ENCODE measurements at places on chromosomes 4 and X.

DNA sequence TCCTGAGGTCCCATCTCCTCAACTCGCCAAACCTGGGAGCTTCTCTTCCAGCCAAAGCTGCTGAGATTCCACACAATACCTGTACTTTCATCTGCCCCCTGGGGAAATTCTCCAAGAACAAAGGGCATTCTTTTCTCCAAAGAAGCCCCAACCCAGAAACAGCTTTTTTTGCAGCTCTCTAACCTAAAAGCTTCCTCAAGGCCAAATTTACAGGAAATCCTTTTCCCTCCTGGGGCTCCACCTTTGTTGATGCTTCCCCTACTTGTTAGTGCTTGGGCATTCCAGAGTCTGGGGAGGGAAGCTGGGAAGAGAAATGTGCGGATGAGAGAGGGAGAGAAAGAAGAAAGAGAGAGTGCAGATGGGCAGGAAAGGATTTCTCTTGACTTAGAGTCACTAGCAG, 24.3 kb downstream of the ZBTB33 start:
- no peak for DNase-seq

- DNase-seq = no peak
Observed at GRCh38 chr4:94238160-94238559, 30.5 kb downstream of the SMARCAD1 start.

GRCh38 chrX:115912372-115912897, 258.1 kb upstream of the AGTR2 start:
- DNase-seq = peak; percentile 47

DNA sequence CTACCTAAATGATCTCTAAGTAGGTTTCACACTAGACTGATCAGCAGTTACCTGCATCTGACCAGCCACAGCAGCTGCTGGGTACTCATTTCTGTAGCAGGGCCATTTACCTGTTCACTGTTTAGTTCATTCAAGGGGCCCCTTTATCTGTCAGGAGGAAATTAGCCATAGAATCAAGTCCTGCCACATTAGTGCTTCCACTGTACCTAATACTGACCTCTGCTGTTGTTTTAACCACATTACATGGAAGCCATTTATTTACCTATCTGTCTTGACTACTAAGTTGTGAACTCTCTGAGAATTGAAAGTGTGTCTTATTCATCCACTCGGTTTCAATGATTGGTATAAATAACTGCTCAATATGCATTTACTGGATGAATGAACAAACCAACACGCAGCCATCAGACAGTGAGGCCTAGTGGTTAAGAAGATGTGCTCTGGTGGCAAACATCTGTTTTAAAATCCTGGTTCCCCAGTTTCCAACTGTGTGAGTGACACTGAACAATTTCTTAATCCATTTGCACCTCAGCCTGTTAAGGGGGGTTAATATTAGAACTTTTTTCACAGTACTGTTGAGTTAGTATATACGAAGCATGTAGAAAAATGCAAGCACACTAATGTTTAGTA, 30.0 kb upstream of the ANXA5 start:
- DNase-seq = no peak

DNA sequence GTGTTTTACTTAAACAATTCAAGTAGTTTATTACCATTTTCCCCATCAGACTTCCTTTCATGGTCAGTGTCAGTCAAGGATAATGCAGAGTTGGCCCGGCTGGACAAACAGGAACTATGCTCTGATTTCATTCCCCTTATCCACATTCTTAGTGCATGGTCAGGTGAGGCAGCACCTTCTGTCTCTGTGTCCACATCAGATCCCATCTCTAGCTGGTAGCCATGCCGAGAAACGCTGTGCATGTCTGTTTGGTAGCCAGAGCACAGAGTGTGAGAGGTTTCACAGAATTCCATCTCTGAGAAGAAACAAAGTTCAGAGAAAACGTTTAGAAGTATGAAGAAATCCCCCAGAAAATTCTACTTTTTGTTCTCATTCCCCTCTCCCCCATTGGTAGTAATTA, 423.7 kb upstream of the TEX13C start:
- DNase-seq = no peak

DNA sequence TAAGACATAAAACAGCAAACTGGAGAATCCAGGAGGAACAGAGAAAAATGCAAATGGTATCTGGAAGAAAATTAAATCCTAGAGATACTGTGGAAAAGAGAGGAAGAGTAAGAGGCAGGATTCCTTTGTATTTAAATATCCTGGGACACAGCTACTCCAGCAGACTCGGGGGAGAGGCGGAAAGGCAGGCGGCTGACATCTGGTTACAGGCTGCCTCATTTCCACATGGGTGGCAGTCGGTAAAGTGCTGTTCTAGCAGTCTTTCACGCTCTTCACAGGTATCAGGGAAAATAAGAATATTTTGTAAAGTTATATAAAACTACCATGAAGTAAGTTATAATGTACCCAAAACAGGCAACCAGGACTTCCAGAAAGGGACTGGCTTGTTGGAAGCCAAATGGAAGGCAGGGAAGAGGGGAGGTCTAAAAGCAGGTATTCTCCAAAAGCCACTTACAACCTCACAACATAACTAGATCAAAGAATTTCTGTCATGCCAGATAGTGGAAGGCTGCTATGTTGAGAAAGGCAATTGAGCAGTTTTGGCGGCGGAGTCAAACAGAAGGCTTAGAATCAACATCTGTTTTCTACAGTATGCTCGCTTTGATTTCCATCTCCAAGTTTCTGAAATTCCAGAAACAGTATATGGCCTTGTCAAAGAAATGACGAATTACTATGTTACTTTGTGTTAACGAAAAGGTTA, 1.3 kb upstream of the TIGD2 start:
- DNase-seq = peak; percentile 54

DNA sequence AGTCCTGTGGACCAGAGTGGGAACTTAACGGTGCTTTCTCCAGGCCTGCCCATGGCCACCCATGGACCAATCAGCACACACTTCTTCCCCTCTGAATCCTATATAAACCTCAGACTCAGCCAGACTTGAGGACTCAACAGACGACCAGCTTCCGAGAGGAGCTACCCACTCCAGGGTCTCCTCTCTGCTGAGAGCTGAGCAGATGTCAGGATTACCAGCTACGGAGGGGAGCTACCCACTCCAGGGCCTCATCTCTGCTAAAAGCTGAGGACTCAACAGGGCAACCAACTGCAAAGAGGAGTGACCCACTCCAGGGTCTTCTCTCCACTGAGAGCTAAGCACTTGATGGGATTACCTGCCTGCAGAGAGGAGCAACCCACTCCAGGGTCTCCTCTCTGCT, 80.0 kb upstream of the DDX60 start:
- DNase-seq = no peak

- no peak for DNase-seq
Observed at GRCh38 chr4:31390849-31391248, 670.7 kb downstream of the PCDH7 start.

- DNase-seq = no peak
Observed at GRCh38 chr4:24094726-24095125, 204.9 kb upstream of the PPARGC1A start.

DNA sequence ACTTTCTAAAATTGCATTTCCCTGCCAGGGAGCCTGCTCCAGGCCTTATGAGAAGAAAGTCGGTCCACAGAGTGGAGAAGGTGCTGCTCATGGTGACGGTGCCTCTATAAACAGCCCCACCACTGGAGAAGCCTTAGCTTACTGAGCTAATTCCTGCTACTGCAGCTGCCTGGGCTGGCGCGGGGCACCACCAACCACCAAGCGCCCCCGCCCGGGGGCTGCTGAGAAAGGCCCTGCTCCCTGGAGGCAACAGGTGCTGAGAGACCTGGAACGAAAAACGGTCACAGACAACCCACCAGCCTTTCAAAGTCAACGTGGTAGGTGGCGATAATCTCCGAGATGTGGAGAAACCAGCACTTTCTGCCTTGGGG, 2.9 kb downstream of the HCFC1 start:
- DNase-seq = no peak

DNA sequence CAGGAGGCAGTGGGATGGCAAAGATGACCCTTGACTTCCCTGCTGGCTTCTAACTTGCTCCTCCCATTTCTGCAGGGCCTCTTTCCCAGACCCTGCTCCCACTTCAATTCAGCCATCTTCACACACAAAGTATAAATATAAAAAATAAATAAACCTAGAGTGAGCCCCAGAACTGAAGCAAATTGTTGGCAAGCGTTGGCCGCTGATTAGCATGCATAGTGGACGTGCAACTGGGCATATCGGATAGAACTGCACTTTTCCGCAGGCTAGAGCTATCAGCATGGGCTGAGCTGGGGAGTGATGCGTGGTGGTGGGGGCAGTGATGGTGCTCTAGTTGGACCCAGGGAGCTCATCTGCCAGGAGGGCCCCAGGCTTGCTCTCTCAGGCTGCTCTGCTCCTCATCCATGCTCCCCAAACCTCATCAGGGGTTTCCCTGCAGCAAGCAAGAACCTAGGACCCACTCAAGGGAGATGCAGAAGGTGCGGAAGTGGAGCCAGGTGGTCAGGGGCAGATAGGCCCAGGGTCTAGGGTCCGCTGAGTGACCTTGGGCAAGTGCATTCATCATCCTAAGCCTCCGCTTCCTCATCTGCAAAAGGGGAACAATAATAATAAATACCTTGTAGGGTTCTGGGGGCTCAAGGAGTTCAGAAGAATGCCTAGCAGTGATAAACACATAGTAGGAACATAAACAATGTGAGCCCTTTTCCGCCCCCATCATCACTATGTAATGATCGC, 146.8 kb upstream of the PJA1 start:
- DNase-seq = no peak

- no peak for DNase-seq
Observed at GRCh38 chr4:144906181-144906925, 191.6 kb downstream of the ANAPC10 start.

- DNase-seq = no peak
Observed at GRCh38 chr4:166174717-166175490, 301.9 kb downstream of the TLL1 start.

- no peak for DNase-seq
Observed at GRCh38 chrX:19810802-19811201, 76.6 kb downstream of the SH3KBP1 start.

GRCh38 chr4:44194365-44194764, 254.2 kb downstream of the KCTD8 start:
- DNase-seq = no peak

GRCh38 chr4:188955066-188955465, 815.8 kb downstream of the TRIML1 start:
- no peak for DNase-seq

- DNase-seq = peak; percentile 17
Observed at GRCh38 chr4:128288689-128289106, 1.1 kb upstream of the PGRMC2 start.

DNA sequence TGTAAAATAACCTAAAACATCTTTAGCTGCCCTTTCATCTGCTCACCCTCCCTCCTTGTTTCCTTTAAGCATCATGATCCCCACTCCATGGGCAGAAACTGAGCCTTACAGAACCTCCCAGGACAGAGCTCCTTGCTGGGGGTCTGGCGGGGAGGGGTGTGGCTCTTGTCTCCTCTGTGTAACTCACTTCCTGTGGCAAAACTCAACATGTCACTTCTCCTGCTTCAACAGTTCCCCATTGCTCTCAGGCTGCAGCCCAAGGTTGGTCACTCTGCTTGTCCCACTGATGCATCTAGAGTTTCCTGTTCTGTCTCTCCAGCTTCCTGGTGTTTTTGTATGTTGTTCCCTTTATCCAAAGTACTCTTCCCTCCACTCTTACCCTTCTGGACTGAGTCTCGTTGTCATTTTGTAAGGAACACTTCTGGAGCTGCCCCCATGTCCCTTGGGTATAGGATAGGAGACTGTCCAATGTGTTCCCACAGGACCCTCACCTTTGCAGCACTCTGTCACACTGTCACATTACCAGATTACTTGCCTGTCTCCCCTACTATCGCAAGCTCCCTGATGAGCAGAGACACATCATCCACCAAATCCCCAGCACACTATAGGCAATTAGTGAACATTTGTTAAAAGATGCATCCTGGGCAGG, 19.6 kb downstream of the TMEM31 start:
- no peak for DNase-seq

- no peak for DNase-seq
Observed at GRCh38 chr4:24070117-24070516, 180.3 kb upstream of the PPARGC1A start.

DNA sequence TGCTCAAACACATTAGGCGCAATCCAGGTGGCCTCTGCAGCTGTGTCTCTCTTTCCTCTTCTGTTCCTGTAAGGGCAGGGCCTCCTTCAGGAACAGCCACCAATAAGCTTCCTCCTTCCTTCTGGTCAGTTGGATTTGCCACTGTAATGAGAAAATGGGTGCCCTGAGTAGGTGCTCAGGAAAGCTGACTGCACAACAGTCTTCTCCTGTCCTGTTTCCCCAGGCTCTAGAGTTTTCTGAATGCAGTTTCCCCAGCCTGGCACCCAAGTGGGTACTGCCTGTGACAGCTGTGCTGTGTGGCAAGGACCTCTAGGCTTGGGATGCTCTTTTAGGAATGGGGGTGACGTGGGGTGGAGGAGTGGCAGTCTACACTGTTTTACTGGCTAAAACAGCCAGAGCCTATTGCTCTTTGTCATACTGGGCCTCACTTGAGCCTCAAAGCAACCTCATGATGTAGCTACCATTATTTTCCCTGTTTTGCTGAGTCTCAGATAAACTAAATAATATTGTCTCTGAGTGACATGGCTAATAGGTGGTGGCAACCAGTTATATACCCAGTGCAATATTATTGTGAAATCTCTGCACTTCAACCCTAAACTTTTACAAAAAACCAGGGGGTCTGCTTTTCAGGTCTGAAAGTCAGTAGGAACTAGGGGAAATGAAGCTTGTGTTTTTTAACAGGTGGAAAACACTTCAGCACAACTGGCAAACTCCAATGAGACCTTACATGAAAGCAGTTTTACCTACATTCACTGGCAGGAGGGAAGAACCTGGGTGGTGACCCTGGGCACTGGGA, 1.2 kb downstream of the CXCL2 start:
- DNase-seq = peak; percentile 16

- no peak for DNase-seq
Observed at GRCh38 chrX:115047715-115048114, 30.3 kb upstream of the IL13RA2 start.

GRCh38 chrX:41478381-41478911, 31.3 kb downstream of the NYX start:
- no peak for DNase-seq

DNA sequence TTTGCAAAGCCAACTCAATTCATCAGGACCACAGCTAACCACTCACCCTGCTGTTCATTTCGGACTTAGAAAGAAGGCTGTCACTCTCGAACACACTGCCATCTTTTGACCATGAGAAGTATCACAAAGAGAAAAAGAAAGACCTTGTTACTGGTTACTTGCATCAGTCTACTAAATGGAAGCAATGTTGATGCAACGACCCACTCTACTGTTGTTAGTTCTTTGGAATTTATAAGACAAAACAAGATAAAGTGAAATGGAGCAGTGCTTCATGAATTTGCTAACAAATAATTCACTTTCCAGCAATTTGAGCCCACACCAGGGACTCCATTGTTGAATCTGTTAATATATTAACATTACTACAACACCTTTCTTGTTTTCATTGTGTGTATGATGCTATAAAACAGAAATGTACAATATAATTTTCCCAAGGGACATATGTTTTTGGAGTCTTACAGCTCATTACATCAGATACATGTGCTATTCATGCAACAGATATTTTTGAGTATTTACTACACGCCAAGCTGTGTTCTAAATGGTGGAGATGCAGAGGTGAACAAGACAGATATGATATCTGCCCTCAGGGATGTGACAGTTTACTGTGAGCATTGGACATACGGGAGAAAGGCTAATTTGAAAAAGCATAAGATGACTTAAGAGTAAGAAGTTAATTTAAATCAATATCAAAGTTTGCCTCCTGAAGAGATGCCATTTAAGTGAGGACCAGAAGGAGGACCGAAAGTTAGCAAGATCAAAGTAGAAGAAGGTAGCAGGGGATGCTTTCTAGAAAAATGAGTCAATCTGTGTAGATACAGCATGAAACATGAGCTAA, 87.2 kb downstream of the AREG start:
- no peak for DNase-seq

GRCh38 chrX:44570522-44570921, 27.9 kb upstream of the FUNDC1 start:
- DNase-seq = peak; percentile 1

GRCh38 chr4:77314697-77315096, 157.7 kb downstream of the CCNG2 start:
- DNase-seq = no peak
